Amniotic epithelial cell (primary cell): ENCODE measurements at places on chromosomes 3 and 15.

DNA sequence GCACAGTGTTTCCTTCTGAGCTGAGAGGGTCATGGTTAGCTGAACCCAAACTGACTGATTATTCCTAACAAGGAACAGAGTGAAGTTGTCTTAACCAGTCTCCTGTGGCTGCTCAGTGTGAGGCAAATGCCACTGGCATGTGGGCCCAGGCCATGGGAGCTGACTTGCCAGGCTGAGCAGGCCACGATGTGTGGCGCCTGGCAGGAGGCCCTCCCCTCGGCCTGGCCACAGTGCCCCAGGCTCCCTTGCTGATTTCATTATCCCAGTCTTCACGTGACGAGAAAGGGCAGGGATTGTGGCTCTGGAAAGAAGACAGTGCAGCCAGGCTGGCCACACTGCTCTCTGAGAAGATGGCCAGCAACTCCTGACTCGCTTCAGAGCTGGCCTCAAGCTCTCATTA is 58.8 kb downstream of the SLCO2A1 start:
- no peak for DNase-seq

- DNase-seq: no peak
Observed at GRCh38 chr3:191239407-191240031, 40.5 kb downstream of the OSTN start.

DNA sequence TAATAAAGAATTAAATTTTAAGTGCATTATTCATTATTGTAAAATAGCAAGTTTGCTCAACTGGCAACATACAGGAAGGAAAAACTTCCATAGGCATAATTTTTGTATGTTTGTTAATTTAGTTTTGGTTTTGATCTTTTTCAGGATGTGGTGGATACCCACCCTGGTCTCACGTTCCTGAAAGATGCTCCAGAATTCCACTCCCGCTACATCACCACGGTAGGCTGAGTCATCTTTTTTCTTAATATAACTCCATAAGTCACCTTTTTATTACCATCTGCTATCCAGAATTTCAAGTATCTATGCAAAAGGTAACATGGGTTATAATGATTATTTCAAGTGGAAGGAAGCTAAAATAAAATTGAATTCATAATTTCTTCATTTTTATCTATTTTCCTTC is 104.8 kb downstream of the PPP2R3A start:
- DNase-seq: peak; percentile 79

GRCh38 chr3:43958005-43958770 is 267.4 kb downstream of the ABHD5 start:
- DNase-seq: no peak

- peak; percentile 93 for DNase-seq
Observed at GRCh38 chr3:64343689-64344430, 118.6 kb upstream of the PRICKLE2 start.

GRCh38 chr3:48784426-48785120 is 63.1 kb downstream of the PRKAR2A start:
- DNase-seq: peak; percentile 17

- no peak for DNase-seq
Observed at GRCh38 chr3:102691507-102691906, 256.7 kb downstream of the ZPLD1 start.

GRCh38 chr3:32835961-32836360 is 18.2 kb downstream of the TRIM71 start:
- no peak for DNase-seq

- no peak for DNase-seq
Observed at GRCh38 chr3:65045138-65045537, 357.3 kb upstream of the ADAMTS9 start.

GRCh38 chr3:52328536-52329080 is 12.5 kb downstream of the DNAH1 start:
- DNase-seq: no peak

DNA sequence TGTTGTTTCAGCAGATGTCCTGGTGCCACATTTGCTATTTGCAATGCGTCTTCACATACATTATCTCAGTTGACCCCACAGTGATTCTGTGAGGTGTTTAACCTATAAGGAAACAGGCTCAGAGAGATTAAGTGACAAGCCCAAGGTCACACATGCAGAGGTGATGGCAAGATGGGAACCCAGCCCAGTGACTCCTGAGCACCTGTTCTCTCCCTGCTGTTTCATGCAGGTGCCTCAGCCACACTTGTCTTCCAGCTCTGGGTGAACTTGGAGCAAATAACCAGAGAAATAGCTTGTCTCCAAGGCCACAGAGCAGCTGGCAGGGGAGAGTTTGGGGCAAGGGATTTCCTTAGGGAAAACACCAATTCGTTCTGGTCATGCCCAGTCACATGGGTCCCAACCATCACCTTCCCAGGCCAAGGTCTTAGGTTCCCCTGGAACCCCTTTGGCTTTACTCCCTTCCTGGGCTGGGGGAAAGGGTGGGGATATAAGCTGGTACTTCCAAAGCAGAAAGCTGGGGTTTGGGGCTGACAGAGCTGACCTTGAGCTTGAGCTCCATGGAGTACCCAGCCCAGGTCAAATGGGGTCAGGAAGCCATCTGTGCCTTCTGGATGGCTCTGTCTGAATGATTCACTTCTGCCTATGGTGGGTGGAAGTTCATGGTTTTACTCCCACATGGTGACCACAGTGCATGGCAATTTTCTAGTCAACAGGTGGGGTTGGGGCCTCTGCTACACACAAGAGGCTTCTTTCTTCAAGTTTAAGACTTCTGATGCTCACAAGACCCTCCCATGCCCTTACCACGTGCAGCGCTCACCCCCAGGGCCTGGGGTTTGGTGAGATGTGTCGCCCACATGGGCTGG is 22.4 kb downstream of the LIPC start:
- peak; percentile 61 for DNase-seq

DNA sequence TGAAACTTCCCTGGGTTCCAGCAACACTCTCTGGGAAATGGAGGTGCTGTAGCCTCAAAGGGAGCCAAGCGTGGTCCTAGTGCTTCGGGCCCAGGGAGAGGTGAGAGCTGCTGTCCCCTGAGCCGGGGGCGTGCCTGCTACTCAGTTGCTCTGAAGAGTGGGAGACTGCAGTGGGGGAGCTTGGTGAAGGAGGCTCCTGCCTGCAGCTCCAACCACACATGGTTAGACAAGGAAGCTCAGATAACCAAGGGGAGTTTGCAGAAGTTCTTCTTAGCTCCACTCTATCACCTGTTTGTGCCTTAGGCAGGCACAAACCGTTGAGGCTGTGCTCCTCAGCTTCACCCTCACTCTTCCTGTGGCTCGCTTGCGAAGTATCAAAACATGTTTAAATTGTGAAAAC is 53.6 kb upstream of the TRPM1 start:
- no peak for DNase-seq

DNA sequence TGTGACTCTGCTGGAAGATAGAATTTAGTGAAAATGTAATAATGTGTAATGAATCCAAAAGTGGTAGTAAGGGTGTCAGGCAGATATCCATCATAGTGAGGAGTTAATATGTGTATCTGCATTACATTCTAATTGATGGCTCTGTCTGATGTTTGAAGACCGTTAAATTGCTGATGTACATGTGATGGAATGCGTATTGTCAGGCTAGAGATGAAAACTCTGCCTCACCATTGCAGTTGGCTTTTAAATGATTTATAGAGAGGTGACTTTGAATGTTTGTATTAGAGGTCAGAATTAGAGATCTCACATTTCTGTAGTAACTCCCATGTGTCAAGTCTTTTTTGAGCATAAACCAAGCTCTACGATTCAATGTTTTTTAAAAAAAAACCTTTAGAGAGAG is 234.6 kb downstream of the NAALADL2 start:
- no peak for DNase-seq

DNA sequence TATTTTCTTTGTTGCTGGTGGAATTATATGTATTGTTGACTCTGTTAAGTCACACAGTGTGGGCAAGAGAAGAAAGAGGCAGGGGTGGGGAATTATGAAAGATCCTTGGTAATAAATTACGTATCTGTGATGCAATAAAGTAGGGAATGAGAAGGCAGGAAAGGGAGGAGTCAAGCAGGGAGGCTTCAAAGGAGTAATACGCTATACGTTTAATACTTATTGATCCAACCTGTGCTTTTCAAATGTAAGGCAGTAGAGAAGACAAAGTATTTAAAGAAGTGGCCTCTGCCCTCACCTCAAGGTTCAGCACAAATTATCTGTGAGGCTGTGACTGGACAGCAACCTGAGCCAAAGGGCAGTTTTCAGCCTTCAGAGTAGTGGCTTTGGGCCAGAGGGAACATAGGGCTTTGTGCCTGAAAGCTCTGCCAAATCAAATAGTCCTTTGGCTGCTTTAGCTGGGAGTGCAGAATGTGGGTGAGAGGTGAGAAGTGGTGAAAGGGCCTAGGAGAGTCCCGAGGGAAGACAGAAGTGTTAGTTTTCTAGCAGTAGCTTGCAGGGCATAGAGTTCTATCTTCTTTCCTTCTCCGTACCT is 1.2 kb upstream of the PLIN1 start:
- DNase-seq: peak; percentile 51

DNA sequence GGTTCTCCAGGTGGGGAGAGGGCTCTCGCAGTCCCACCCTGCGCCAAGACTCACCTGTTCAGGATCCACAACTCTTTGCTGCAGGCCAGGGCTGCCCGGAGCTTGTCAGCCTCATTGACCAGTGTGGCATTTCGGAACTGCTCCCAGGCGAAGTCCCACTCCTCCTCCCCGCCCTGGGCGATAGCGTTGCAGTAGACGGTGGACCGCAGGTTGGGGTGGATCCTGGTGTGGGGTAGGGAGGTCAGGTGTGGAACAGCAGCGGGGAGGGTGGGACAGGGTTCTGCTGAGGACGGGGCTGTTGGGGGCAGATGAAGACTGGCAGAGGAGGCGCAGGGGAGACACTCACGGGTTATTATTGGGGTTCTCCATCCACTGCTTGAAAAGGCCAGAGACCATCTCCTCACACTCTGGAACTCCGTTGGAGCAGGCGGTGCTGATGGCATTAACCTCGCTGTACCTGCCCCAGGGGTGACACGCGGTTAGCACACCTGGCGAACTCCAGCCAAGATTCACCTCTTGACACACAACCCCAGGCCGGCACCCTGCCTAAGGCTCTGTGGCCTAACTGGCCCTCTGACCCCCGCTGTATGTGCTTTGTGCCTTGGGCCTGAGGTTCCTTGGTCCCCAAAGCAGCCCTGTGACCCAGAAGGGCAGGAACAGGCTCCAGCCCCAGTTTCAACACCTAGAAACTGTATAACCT is 16.1 kb downstream of the MESP2 start:
- DNase-seq: no peak

GRCh38 chr3:143307613-143308183 is 188.1 kb downstream of the CHST2 start:
- peak; percentile 92 for DNase-seq

- DNase-seq: peak; percentile 21
Observed at GRCh38 chr15:49530092-49530491, 90.5 kb downstream of the FAM227B start.

DNA sequence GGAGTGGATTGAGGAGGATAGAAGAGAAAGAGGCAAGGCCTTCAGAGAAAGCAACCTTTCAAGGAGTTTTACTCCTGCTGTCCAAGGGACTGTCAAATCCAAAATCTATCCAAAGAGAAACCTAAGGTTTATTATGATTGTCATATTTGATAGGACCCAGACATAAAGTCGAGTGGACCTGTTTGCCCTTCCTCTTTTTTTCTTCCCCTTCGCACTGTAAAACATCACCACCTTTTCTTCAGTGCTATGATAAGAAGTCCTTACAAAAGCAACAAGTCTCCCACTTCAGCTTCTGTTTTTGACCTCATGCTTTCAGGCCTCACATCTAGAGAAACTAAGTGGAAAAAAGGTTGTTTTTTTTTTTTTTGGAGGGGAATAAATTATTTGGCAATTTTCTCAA is 73.0 kb downstream of the TRPC1 start:
- DNase-seq: no peak

- DNase-seq: peak; percentile 37
Observed at GRCh38 chr15:62118520-62119226, 46.4 kb downstream of the C2CD4B start.

- no peak for DNase-seq
Observed at GRCh38 chr3:127479449-127479848, 111.1 kb downstream of the TPRA1 start.

DNA sequence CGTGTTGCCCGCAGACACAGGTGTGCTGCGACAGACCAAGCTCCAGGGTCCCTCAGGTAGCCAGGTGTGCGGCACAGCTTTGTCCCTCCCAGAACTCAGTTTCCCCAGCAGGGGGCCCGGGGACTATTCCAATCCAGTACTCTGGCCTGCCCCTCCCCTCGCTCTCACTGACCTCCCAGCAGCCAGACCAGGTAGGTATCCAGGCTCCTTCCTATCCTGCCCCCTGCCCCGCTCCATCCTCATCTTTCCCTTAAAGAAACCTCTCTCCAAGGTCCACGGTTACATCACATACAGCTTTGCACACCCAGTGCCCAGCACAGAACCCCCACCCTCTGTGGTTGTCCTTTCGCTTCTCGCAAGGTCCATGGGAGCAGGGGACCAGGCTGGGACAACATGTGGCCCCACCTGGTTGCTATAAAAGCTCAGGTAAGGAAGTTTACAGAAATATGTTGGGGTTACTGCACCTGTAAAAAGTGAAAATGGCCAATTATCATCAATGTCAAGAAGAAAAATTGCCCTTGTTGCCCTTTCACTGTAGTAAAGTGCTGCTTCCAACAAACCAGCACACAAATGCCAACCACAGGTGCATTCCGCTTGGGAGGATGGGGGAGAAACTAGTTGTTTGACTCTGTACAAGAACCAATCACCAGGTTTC is 7.3 kb upstream of the CYP11A1 start:
- DNase-seq: no peak

DNA sequence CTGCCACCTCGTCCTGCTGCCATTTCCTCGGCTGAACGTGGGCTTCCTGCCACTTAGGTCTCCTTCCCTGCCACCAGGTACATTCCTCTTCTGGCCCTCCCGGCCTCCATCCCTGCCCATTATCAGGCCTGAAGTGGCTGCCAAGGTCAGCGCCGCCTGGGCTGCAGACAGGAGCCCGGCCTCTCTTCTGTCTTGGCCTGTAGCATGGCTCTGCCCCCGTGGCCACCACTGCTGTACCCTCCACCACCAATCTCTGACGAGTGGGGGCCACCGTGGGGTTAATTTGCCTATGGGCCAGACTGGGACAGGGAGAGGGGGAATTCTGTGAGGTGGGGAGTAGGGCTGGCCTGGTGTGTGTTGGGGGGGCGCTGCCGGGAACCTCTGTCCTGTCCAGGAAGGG is 2.0 kb upstream of the BAHD1 start:
- no peak for DNase-seq

GRCh38 chr3:59978979-59979378 is 929.2 kb upstream of the CFAP20DC start:
- no peak for DNase-seq

- DNase-seq: no peak
Observed at GRCh38 chr3:105409364-105409763, 42.7 kb downstream of the ALCAM start.

GRCh38 chr3:56860939-56861338 is 59.2 kb upstream of the ARHGEF3 start:
- no peak for DNase-seq

DNA sequence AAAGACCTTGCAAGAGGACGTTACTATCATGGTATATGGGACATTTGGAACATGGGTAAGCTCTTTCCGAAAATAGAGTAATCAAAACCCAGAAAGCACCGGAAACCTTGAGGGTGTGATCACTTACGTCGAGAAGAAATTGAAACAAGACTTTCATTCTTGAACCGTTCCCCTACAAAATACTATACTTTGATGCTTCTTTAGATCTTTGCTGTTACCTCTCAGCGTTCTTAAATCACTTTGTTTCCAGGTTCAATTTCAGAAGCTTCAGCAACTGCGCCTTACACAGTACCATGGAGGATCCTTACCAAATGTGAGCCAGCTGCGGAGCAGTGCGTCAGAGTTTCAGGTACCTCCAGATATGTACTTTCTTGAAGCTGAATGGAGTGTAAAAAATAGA is 10.1 kb downstream of the CRTC3 start:
- DNase-seq: no peak

- DNase-seq: no peak
Observed at GRCh38 chr3:157063469-157063868, 96.5 kb downstream of the CCNL1 start.

GRCh38 chr3:37833302-37834186 is 28.1 kb upstream of the CTDSPL start:
- DNase-seq: no peak
